ENCODE measurements at places on chromosomes 2 and 18.

DNA sequence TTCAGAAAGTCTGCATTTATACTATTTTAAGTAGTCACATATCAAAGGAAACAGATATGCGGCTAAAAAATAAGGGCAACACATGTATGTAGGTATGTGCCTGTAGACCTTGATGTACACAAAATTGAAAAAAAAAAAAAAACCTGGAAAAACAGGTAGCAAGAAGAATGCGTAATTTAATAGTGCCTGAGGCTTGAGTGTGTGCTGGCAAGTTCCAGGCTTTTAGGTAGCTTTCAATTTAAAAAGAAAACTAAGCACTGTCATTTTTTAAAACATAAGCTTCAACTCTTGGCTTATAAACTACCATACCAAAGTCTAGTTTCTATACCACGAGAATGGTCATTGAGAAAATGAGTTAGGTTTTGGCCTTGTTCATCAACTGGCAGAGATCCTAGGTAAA, 72.3 kb downstream of the OTX1 start:
- DNase-seq: no peak

- DNase-seq: no peak
These were observed 2.9 kb downstream of the RHBDD1 start for GRCh38 chr2:226838722-226839121.

GRCh38 chr2:48566592-48567310, 36.8 kb downstream of the STON1 start:
- no peak for DNase-seq

- DNase-seq: no peak
These were observed 53.4 kb downstream of the CD28 start for GRCh38 chr2:203759690-203760365.

- no peak for DNase-seq
These were observed 14.3 kb downstream of the ZNF142 start for GRCh38 chr2:218645126-218645525.

DNA sequence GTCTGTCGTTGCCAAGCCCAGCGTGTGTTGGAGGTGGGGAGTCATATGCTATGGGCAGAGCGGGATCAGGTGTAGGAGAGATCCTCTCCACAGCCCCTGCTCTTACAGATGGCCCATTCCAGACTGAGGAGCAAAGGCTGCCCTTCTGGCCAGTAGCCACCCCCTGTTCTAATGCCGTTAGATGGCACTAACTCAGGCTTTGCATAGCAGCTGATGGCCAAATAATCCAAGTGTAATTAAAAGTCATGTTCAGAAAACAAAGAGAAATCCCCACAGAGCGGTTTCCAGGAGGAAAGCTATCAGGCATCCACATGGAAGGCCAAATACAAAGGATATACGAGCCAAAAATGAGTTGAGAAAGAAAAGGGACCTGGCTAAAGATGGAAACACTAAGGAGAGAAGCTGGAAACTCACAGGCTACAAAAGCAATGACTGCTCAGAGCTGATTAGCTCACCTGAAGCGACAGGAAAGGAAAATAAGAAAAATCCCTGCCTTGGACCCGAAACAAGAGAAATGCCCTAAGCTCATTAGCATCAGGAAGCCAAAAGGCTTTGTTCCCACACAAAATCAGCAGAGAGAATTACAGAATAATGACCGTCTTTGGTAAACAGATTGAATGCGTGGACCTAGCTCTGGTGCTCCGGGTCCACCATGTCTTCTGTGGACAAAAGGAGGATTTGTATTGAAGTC, 1002.4 kb upstream of the KLHL29 start:
- no peak for DNase-seq

DNA sequence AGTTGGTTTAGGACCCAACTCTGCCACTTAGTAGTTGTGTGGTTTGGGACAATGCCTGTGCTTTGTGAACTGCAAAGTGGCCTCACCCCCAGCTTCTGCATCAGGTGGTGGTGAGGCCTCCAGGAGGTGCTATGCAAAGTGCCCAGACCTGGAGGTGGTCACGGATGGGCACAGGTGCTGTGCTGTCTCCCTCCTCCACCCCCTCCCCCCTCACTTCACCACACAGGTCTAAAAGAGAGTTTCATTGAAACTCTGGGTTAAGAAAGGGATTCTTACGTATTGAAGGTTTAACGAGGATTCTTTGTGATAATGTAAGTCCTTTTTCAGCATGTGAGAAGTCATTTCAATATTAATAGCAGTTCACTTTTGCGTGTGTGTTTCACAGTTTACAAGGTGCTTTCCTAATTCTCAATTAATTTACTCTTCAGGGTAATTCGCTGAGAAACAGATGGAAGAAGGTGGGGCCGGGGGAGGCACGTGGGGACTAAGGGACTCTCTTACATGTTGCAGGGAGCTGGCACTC, 369.9 kb downstream of the LPIN1 start:
- no peak for DNase-seq

DNA sequence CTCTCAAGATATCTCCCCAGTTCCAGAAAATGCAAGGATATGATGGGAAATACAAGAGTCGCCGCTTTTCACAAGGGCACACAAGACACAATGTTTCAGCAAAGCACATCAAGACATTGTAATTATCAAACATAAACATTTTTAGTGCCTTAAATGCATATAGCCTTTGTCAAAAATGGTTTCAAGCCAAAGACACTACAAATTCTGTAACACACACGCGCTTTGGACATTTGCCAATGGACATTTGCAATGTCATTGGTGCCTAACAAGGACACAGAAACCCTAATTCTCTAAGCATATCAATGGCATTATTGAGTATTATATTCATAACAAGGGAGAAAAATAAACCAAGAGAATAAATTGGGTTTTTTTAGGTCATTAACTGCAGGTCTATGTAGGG, 16.1 kb downstream of the ADD2 start:
- no peak for DNase-seq

DNA sequence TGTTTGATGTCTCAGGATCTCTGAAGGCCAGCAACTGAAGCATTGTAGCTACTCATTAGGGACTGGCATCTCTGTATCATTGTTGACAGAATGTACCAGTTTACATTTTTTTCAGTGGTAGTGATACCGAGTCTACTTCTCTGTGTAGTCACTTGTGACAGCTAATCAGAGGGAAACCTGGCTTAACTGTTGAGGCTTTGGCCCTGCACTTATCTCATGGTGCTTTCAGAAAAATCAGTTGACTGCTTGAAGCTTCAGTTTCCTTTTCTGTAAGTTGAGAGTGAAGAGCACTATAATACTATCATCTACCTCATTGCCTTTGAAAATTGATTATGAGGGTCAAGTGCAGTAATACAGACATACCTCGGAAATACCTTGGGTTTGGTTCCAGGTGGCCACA, 90.0 kb downstream of the COMMD1 start:
- DNase-seq: no peak

GRCh38 chr18:23958036-23958435, 56.5 kb upstream of the TTC39C start:
- DNase-seq: no peak

DNA sequence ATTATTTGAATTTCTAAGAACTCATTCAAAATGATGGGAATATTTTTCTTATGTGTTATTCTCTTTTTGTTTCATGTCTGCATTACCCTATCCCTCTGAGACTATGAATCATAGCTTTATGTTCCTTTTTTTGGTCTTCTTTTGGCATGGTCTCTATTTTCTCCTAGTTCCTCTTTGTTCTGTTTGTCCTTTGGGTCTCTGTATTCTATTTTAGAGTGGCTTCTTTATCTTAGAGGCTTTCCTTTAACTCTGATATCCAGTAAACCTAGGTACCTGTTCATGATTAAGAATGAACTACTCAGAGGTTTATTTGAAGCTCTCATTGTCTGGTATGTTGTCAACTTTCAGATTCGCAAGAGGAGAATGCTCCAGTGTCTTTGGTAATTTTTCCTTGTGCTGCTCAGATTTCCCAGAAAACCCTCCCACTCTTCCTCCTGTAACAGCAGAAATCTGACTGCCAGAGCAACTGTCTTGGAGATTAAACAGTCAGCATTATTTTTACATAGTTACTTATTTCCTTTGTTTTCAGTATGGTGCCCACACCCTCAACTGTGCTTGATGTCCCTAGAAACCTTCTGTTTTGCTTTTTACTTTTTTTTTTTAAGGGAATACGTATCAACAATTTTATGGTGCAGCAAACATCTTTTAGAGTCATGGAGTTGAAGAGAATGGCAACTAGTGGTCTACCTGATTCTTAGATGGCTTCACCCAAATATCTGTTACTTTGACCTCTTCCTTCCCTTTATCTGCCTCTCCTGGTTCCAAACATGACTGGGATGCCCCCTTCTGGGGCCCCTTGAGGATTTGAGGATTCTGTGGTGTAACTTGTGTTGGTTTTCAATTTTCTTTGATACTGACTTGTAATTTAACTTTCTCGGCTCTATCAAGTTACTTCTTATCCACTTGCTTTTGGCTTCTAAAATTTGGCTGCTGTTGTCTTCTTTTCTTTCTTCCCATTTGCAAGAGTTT, 92.0 kb downstream of the DPP10 start:
- no peak for DNase-seq

DNA sequence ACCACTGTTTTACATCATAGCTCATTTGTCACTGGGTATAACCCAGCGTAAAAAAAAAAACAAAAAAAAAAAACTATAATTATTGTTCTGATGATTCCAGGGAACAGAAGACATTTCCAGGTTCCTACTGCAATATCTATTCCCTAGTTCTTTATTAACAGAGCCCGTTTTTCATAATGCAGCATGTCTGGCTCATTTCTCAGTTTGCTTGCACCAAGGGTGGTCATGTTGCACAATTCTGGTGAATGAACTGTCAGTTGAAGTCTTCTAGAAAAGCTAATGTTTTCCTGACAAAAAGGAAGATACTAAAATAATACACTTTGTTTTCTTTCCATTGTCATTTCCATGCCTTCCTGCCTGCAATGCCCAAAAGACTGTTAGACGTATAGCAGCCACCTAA, 180.1 kb downstream of the RDH14 start:
- DNase-seq: no peak

GRCh38 chr2:73850009-73850408, 21.2 kb downstream of the STAMBP start:
- no peak for DNase-seq

GRCh38 chr2:54423213-54423612, 32.9 kb upstream of the SPTBN1 start:
- no peak for DNase-seq

- DNase-seq: no peak
These were observed 192.1 kb upstream of the ID2 start for GRCh38 chr2:8489751-8490150.

DNA sequence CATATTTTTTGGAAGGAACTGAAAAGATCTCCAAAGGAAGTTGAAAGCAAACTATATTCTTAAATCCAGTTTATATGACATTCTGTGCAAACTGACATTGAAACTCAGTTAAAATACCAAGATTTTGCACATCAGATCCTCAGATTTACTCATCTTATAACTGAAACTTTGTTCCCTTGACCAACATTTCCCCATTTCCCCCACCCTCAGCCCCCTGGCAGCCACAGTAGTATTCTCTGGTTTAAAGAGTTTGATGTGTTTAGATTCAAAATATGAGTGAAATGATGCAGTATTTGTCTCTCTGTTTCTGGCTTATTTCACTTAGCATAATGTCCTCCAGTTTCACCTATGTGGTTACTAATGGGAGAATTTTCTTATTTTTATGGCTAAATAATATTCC, 99.2 kb upstream of the ITGA4 start:
- no peak for DNase-seq

GRCh38 chr2:15674637-15675455, 83.2 kb downstream of the DDX1 start:
- no peak for DNase-seq

DNA sequence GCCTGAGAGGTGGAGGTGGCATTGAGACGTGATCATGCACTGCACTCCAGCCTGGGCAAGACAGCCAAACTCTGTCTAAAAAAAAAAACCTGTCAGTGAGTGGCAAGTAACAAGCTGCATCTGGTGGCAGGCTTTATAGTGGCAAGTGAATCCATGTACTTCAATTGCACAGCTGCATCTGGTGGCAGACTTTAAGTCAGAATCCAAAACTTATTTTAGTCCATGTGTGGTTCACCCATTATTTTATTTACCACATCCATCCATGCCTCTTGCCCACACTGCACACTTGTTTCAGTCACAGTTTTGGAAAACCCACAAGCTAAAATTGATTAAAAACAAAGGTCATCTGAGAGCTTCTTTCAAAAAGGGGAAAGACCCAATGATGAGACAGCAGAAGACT, 1636.4 kb upstream of the NXPH2 start:
- DNase-seq: no peak

- no peak for DNase-seq
These were observed 438.6 kb downstream of the TXNL1 start for GRCh38 chr18:56199580-56200330.

GRCh38 chr2:222214885-222215284, 83.9 kb downstream of the PAX3 start:
- no peak for DNase-seq

DNA sequence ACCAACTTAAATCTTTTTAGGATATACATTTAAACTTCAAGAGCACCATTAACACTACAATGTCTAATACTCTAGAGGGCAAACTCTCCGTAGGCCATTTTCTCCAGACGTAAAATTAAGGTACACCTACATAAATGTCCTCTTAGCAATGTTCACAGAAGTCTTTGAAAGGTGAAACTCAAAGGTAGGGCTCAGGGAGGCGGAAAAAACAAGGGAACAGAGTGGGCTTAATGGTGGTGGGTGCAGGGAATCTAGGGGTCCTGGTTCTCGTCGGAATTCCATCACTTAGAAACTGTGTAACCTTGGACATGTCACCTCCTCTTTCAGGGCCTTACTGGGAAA, 668 bp downstream of the NFU1 start:
- no peak for DNase-seq

DNA sequence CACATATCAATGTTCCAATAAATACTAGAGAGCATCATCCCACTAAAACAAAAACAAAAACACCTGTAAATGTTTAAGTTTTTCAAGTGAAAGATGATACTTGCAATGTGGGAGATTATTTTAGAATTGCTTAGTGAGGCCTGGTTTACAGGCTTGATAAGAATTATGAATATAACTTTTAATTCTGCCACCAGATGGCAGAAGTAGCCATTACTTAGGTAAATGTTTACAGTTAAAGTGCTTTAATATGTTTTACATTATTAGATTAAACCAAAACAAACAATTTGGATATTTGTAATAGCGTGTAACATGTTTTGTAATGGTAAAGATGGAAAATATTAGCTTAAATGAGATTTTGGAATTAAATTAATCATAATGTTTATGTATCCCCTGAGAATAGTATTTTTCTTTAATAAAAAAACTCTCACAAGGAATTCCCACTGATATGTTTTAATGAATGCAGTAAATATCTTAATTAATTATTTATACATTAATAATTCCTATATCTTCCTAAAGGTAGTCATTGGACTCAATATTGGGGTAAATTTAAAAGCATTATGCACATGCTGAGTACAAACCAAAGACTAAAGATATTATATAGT, 522.0 kb downstream of the SPAG16 start:
- no peak for DNase-seq

DNA sequence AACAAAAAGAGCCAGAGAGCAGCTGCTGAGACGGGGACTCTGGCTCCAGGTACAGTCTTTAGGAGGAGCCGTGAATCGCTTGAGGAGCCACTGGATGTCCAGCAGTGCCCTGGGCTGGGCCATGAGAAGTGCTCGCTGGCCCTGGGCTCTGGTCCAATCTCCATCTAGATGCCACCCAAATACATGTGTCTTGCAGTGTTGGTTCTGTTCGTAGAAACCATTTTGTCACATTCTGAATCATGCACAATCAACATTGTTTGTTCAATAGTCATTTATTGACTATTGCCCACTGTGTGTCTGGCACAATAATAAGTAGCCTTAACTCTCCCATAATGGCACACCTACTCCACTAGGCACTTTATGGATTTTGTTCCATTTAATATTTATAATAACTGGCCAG, 26.1 kb downstream of the TYMS start:
- DNase-seq: no peak

Data from activated CD8-positive, alpha-beta memory T cell treated with anti-CD3 and anti-CD28 coated beads for 1 hour (primary cell).